ENCODE measurements at places on chromosomes 3 and 15.

DNA sequence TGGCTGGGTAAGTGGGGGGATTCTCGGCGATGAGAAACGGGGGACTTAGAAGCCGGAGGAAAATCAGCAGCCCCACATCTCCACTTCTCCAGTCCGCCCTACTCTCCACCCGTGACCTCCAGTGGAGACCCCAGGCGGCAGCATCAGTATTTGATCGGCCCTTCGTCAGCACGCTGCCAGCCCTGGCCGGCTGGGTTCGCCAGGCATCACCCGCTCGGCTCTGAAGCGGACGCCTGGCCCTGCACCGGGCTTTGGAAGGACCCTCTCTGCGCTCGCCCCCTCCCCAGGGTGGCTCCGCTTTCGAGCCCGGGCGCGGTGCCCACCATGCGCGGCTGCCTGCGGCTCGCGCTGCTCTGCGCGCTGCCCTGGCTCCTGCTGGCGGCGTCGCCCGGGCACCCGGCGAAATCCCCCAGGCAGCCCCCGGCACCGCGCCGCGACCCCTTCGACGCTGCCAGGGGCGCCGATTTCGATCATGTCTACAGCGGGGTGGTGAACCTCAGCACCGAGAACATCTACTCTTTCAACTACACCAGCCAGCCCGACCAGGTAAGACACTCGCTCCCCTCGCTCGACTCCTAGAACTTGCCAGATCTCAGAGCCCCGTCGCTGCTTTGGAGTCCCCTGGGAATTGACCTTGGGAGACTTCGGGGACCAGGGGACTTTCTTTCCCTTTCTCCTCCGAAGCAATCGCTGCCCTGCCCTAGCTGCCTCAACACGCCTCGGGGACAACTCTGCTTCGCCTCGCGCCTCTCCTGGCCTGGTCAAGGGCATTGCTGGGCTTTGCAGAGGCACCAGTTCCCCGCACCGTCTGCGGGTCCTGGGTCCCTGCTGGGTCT is 561 bp downstream of the SIDT1 start:
- DNase-seq: peak; percentile 21

- DNase-seq: peak; percentile 30
These were observed 17.8 kb upstream of the ERICH6 start for GRCh38 chr3:150721285-150722130.

DNA sequence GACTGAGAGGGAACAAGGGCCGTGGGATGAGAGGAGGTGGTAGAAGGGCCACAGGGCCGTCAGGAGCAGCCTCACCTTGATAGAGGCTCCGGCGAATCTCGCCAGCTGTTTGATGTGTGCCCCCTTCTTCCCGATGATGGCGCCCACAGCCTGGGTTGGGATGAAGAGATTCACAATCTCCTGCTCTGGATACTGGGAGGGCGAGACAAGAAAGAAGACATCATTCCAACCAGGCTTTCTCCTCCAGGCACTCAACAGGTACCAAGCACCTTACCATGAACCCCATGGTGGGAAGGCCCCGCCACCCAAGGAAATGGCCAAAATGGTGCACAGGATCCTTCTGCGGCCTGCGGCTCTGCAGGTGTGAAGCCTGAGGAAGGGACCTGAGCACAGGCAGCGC is 71.1 kb downstream of the SENP2 start:
- DNase-seq: no peak

- no peak for DNase-seq
These were observed 25.1 kb downstream of the KBTBD12 start for GRCh38 chr3:127940116-127940515.

DNA sequence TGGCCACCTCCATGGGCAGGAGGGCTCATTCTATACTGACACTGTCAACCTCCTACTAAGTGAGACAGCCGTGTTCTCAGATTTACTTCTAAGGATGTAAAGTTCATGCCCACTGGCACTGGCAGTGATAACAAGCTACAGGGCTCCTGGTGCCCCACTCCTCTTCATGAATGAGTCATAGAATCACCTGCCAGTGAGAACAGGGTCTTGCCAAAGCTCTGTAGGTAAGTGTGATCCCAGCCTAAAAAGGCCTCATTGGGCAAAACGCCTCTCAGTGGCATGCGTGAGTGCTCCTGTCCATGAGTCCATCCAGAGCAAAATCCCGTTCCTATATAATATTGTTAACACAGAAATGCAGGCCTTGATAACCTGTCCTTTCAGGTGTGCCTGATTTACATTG is 17.4 kb downstream of the PXYLP1 start:
- no peak for DNase-seq

GRCh38 chr3:188946351-188947240 is 225.2 kb upstream of the TPRG1 start:
- DNase-seq: no peak

- no peak for DNase-seq
These were observed 10.9 kb upstream of the CHAC1 start for GRCh38 chr15:40942337-40942854.

- no peak for DNase-seq
These were observed 20.6 kb upstream of the RBM5 start for GRCh38 chr3:50068134-50068533.

DNA sequence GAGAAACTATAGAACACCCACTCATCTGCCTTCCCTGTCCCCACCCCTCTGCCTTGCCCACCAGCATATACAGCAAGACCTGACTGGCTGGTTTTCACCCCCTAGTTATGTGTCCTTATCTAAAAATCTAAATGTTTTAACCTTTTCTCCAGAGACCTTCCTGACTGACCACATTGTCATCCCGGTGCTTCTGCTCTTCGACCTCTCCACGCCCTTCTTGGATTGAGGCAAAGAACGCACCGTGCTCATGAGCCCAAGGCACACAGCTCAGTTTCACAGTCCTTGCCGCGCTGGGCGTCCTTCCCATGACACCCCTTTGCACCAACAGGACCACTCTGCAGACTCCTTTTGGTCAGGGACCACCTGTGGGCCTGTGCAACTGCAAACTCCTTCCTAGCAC is 62.7 kb downstream of the B3GNT5 start:
- DNase-seq: no peak

DNA sequence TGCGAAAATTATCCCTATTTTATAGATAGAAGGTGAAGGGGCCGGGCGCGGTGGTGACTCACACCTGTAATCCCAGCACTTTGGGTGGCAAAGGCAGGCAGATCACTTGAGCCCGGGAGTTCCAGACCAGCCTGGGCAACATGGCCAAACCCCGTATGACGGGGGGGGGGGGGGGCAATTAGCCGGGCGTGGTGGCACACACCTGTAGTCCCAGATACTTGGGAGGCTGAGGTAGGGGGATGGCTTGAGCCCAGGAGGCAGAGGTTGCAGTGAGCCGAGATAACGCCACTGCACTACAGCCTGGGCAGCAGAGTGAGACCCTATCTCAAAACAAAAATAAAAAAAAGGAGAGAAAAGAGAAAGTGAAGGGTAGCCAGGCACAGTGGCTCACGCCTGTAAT is 1.4 kb downstream of the AAGAB start:
- DNase-seq: no peak

GRCh38 chr3:11601446-11602238 is 42.1 kb downstream of the VGLL4 start:
- DNase-seq: no peak

DNA sequence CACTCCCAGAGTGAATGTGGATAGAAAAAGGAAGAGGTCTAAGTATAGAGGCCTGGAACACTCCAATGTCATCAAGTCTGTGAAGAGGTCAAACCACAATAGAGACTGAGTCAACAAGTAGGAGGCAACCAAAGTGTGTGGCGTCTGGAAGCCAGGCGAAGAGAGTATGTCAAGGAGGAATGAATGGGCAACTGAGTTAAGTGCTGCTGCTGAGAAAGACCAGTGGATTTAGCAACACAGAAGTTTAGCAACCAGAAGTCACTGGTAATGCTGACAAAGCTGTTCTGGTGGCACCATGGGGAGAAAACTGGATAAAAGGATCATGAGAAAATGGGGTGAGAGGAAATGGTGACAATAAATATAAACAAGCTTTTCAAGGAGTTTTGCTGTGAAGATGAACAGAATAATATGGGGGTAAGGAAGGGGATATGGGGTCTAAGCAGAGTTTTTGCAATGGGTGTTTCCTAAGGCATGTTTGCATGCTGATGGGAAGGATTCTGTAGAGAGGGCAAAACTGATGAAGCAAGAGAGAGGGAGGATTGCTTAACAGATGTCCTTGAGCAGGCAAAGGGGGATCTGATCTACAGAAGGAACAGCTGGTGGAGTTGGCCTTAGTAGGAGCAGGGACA is 38.4 kb downstream of the PCOLCE2 start:
- no peak for DNase-seq

- no peak for DNase-seq
These were observed 109.3 kb upstream of the FAN1 start for GRCh38 chr15:30794388-30794787.

DNA sequence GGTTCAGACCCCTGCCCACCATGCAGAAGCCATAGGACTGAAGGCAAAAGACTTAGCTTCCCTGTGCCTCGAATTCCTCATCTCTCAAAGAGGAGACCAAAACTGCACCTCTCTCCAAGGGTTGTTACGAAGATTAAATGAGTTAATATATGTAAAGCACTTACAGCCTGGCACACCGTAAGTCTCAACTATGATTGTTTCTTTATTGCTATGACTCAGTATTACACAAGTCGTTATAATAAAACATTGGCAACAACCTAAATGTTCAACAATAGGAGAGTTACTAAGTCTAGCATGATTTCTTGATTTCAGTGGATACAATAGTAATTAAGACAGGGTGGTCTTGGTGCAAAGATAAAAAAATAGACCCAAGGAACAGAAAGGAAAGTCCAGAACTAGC is 19.6 kb upstream of the FGD5 start:
- DNase-seq: no peak

DNA sequence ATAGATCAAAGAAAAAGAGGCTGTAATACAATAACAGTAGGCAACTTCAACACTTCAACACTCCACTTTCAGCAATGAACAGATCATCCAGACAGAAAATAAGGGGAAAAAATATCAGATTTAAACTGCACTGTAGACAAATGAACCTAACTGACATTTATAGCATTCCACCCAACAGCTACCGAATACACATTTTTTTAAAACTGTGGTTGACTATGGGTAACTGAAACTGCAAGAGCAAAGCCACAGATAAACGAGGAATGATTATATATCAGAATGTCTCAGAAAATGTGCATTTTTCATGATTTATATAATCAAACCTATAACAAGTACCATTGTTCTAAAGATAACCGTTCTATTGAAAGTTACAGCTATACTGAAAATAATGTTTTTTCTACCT is 514.9 kb upstream of the DPPA4 start:
- DNase-seq: no peak

DNA sequence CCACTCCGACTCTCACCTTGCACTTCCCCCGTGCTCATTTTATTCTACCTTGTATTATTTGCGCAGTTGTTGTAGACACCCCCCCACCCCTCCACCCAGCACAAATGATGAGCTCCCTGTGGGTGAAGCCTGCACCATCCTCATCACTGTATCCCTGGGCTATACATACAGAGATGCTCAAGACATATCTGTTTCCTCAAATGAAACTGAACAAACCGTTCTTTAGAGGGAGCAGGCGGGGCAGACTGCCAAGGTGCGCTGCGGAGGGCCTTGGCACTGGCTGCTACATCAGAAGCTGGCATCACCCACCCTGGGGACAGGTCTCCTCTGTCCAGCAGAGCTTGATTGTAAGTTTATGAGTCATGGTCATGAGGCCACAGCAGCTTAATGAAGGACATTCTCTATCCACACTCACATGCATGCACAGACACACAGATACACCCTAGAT is 29.0 kb downstream of the ADCY5 start:
- DNase-seq: no peak

DNA sequence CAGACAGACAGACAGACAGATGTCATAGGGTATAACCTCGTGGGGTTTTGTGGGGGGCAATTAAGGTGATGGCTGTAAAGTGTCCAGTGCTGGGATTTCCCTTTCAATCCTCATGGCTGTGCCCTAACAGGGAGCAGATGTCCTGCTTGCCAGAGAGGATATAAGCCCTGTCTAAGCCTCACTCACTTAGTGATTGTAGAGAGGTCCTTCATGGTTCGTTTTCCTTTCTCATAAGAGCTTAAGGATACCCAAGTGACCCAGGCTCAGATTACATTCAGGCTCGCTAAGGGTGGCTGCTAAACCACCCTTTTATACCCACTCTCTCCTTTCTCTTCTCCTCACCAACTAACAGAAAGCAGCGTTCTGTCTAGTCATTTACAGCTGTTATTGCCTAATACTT is 19.2 kb downstream of the LYSMD2 start:
- DNase-seq: peak; percentile 15

DNA sequence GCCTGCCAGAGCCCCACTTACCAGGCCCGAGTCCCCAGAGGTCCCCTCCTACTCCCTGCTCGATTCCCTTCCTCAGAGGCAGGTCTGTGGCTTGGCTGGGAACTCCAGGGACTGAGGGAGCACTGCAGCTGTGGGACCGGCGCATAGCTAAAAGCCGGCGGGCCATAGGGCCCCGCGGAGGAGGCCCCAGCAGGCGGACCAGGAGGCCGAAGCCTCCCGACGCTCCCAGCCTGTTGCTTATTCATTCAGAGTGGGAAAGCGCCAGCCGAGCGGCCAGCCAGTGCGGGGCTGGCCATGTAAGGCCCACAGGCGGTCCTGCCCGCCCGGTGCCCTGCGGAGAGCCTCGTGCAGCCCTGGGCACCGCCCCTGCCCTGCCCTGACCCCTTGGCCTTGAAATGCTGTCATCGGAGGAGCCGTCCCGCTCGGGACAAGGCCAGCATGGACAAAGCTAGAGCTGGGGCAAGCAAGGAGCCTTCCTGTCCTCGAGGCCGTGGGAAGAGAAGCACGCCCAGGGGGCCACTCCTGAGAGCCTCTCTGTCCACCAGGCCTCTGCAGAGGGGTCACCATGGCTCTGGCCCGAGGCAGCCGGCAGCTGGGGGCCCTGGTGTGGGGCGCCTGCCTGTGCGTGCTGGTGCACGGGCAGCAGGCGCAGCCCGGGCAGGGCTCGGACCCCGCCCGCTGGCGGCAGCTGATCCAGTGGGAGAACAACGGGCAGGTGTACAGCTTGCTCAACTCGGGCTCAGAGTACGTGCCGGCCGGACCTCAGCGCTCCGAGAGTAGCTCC is at the start of gene LOXL1:
Gene LOXL1, plus strand, starts transcription at position 244 of the 784 bp plus-strand sequence. Its CDS starts 322 bp downstream, at position 566.
- no peak for DNase-seq

DNA sequence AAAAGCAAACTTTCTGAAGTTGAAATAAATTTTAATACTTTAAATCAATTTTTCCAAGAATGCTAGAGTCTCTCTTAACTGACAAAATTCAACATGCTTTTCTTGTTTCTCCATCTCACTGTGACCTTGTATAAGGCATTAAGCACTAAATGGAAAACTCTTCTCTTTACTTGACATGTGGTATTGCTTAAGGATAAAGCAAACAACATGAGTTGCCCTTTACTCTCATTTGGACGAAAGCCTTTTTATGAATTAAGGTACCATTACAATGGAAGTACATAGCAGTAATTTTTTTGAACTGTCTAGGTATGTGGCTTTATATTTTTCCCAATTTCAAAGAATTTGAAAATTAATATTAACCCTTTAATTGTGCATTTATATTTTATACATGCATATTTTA is 1.4 kb downstream of the STRIT1 start:
- DNase-seq: no peak

DNA sequence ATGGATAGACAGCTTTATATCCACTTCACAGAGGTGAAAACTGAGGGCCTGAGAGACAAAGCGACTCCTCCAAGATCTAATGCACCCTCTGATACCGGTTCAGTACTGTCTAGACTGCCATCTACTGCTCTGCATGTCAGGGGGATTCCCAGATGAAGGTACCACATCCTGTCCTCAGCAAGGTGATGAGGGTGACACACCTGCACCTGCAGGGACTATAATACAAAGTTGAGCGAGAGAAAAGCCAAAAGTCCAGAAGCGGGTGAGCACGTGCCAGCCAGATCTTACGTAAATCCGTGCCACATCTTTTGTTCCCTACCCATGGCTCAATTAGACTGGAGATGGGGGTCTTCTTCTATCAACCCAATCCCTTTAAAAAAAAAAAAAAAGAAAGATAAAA is 32.4 kb upstream of the HES1 start:
- no peak for DNase-seq

- DNase-seq: no peak
These were observed 77.3 kb upstream of the PHLDB2 start for GRCh38 chr3:111781561-111782446.
